Type B pancreatic cell (in vitro differentiated cells): ENCODE measurements at places on chromosomes 16 and 17. TPM values are rescaled to one million over a fixed set of nuclear protein-coding genes. Genes with fewer than 3 reads are reported as not detected.

DNA sequence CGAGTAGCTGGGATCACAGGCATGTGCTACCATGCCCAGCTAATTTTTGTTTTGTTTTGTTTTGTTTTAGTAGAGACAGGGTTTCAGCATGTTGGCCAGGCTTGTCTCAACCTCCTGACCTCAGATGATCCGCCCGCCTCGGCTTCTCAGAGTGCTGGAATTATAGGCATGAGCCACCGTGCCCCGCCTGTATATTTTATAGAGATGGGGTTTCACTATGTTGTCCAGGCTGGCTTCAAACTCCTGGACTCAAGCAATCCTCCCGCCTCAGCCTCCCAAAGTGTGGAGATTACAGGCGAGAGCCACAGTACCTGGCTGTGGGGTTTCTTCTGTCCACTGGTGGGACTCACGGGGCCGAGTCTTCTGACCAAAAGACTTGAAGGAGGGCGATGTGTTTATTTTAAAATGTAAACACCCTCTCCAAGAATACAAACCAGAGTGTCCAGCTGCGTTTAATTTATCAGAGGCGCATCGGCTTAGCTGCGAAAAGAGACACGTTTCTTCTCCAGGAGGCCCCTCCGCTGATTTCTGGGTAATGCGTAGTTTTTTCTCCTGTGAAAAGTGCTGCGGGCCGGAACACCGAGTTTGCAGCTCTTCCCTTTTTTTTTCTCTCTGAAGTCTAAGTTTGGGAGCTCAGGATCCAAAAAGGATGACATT is 86.9 kb upstream of the CIBAR2 start:
- DNase-seq, result no peak

DNA sequence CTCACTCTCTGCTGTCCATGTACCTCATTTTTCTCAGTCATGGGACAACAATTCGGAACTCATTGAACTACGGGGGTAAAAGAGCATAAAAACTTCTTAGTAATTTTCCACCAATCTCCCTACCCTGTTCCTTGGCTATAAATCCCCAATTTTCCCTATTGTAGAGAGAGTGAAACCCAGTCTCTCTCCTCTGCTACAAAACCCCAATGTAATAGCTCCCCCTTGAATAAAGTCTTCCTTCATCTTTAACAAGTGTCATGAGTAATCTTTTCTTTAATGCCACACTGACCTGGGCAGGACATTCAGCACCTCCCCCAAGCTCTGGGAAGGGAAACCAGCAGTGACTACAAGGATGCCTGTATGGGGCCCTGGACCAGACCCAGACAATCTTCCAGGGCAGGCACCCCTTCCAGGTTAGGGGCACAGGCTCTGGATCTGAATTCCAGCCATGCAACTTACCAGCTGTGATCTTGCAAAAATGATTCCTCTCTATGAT is 10.2 kb upstream of the EIF1 start:
- DNase-seq, result no peak

DNA sequence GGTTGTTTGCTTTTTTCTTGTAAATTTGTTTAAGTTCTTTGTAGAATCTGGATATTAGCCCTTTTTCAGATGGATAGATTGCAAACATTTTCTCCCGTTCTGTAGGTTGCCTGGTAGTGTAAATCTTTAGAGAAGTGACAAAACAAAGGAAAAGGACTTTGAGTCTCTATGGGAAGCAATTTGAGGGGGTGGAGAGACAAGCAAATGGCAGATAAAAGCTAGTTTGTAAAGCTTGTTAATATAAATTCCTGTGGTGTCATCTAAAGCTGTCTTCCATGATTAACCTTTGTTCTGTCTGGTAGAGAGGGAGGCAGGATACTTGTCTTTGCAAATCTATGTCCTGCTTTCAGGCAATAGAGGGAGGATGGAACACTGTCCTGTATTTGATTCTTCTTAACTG is 40.6 kb upstream of the CACNG4 start:
- DNase-seq, result no peak

GRCh38 chr17:81018044-81018802 is 16.7 kb upstream of the BAIAP2 start:
- no peak for DNase-seq

- DNase-seq, result no peak
Measured at GRCh38 chr16:398561-399339, 1.8 kb downstream of the NME4 start.

GRCh38 chr17:37490022-37490587 is 414 bp downstream of the DUSP14 start:
- DNase-seq, result peak; percentile 85

DNA sequence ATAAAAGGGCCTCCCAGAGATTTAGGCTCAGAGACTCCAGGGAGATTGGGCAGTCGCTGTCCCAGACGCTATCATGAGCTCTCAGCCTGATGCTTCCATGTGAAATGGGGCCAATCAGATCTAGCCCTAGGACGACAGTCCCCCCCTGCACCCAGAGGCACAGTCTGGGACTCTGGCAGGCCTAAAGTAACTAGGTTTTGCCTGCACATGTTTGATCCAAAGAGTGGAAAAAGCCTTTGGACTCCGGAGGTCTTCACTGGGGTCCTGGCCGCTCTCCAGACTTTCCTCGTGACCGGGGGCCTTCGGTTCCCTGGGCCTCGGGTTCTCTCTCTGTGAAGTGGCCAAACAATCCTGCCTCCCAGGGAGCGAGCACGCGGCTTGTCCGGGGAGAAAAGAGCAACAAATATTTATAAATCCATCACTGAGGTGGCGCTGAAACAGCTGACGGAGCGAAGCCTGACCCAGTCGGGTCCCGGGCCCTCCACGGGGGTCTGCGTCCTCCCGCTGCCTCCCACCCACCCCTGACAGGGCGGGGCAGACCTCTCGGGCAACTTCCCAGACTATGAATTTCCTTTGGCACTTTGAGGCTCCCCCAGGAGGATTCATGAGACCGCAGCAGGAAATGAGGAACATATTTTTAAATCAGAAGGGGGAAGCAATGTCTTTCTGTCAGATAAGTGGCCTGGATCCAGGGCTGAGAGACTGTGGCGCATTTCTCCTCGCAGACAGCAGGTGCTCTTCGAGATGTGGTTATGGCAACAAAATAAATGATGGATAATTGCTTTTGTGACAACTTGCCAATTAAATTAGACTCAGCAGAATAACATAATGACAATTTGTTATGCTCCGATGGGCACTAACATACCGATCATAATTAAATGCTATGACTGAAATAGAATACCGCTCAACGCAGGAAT is 38.9 kb downstream of the MRPS23 start:
- no peak for DNase-seq

DNA sequence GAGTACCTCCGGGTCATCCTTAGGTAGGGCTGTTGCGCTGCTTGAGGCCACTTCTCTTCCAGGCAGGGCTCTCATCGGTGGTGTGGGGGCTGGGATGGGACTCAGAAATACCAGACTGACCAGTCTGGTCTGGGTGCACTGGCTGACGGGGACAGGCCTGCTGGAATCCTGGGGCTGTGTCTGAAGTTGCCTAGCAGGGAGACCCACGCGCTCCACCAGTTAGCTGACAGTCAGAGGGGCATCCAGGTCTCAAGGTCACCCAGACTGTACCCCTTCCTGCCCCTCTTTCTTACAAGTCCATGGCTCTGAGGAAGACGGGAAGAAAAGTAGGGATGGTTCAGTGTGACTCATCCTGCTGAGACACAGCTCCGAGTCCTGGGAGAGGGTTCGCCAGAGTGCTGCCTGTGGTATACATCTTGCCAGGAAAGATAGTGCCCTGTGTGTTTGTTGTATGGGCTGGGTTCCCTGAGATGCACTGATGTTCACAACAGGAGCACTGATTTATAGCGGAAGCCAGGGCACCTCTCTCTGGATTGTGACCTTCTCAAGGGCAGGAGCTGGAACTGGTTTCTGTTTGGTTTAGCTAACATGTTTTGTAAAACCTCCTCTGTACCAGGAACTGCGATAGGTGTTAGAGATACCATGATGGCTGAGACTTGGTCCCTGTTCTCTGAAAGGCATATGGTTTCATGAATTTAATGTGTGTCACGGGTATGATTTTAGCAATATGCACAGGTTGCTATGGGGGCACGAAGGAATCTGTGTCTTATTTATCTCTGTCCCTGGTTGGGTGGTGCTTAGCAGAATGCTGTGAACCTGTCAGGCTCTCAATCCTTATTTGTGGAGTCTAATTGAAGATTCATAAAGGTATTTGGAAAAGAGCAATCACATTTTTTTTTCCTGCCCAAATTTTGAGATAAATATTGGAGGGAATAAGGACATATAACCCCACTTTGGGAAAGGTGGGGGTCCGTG is 97.5 kb downstream of the OR1D5 start:
- no peak for DNase-seq

DNA sequence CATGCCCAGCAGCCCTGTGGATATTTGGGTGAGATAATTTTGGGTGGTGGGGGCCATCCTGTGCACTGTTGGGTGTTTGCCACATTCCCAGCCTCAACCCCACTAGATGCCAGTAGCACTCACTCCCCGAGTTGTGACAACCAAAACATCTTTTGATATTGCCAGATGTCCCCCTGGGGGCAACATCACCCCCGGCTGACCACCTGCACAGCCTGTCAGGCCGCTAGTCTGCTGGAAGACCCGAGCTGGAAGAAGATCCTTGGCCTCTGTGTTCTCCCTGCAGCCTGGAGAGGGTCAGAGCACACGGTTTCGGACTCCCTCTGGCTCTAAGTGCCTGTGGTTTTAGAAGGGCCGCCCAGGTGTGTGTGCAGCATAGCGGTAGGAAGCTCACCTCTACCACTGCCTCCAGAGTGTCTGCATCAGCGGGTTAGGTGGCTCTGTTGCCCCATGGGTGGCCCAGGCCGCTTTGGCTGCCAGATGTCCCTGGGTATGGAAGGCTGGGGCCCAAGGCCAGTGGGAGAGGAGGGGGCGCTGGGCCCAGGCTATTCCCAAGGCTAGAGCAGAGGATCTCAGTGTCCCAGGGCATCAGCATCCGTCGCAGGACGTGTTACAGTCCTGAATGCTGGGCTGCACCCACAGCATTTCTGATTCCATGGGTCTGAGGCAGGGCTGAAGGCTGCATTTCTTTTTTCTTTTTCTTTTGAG is 195.8 kb upstream of the GSE1 start:
- DNase-seq, result no peak

- DNase-seq, result no peak
Measured at GRCh38 chr17:75059369-75060345, 12.6 kb downstream of the KCTD2 start.

- no peak for DNase-seq
Measured at GRCh38 chr16:8936421-8936820, 27.3 kb downstream of the USP7 start.

DNA sequence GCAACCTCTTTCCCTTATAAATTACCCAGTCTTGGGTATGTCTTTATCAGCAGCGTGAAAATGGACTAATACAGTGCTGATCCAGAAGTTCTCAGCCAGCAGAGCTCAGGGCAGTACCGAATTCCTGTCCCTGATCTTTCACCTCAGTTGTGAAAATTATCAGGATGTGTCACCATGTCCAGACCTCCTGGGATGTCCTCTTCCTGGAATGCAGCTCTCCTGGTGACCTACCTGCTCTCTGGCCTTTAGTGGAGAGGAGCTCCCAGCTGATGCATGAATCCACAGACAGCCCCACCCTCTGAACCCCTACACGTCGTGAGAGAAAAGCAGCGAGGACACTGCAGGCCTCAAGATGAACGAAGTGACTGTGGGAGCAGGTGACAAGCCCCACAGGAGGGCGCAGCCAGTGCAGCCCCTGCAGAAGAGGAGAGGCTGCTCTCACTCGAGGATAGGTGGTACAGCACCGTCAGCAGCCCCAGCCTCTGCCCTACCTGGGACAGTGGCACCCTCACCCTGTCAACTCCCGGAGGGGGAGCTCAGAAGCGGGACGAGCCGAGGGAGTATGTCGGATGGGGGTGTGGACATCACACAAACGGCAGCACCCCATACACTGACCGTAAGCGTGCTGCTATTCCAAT is 22.0 kb upstream of the C16orf95 start:
- DNase-seq, result no peak

DNA sequence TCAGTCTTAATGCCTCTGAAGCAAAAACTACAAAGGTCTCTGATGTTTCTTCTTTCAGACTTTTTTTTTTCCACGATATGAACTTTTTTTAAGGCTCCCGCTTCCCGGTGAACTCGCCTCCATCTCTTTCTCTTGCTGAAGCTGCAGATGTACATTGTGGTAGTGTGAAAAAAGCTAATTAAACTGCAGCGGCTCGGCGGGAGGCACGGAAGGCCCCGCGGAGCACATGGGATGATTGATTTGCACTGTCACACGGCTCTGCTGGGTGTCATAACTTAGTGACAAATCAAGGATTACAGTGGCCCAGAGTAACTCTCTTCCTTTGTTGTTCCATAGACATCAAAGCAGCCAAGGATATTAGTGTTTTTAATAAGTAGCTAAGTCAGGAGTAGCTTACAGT is 196.3 kb downstream of the AXIN2 start:
- peak; percentile 60 for DNase-seq

GRCh38 chr17:29659155-29659554 is 36.4 kb upstream of the CORO6 start:
- no peak for DNase-seq

DNA sequence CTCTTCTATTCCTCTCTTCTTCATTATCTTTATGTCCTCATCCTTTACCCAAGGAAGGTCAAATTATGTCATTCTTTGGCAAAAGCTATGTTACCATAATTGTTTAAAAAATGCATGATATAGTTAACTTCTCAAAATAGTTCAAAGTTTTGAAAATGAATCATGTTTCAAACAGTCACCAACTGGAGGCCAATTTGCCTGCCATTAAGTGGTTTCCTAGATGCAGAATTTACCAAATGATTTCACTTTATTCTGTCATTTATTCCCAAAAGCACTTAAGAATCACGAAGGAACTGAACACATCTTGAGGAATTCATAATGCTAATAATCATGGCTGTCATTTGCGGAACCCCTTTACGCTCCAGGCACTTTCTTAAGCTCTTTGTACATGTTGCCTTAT is 190.9 kb upstream of the CDH11 start:
- no peak for DNase-seq

GRCh38 chr17:40470932-40471828 is 27.9 kb downstream of the IGFBP4 start:
- DNase-seq, result no peak

DNA sequence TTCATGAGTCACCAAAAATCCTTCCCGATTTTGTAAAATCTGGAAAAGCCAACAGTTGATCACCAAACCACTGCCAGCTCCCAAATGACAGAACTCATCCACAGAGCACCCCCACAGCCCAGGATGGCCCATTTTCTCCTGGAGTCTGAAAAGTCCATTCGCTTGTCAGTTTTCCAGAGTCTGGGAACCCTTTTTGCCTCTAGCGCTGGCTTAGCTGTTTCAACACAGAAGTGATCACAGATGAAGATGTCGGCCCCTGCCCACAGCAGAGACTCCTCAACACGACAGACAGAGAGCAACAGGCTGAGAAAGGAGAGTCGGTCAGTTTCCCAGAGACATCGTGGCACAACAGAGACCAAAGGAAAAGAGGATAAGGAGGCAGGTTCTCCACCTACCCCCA is 66.4 kb downstream of the NXN start:
- no peak for DNase-seq

GRCh38 chr16:80619824-80620223 is 79.0 kb downstream of the DYNLRB2 start:
- DNase-seq, result no peak

- no peak for DNase-seq
Measured at GRCh38 chr17:64736804-64737492, 74.8 kb upstream of the SMURF2 start.

SYT17 gene
- 10.7 and 24.8 TPM in 2 replicates for total RNA-seq

KRT17 gene
- total RNA-seq, result 512 and 3,327 TPM in 2 replicates

GAS2L2 gene
- total RNA-seq, result 0.22 TPM in 1 of 2 replicates, not detected in the other

FOXF1 gene
- total RNA-seq, result 0.48 and 3.4 TPM in 2 replicates

MAP2K3 gene
- 23.6 and 27.5 TPM in 2 replicates for total RNA-seq
